ENCODE measurements at places on chromosomes 1 and 21. TPM values are rescaled to one million over a fixed set of nuclear protein-coding genes. Genes with fewer than 3 reads are reported as not detected.
A peak's percentile ranks its signal among the peaks of the same experiment; 100 is the strongest.

Gene MEX3A
- total RNA-seq: 1.2 TPM

Gene MCL1
- total RNA-seq: 247 TPM

Gene KCTD3
- total RNA-seq: 39.7 TPM

Gene FUCA1
- 35.4 TPM for total RNA-seq

Gene DYNLT4
- 0.81 TPM for total RNA-seq

Gene JAM2
- 61.0 TPM for total RNA-seq

DNA sequence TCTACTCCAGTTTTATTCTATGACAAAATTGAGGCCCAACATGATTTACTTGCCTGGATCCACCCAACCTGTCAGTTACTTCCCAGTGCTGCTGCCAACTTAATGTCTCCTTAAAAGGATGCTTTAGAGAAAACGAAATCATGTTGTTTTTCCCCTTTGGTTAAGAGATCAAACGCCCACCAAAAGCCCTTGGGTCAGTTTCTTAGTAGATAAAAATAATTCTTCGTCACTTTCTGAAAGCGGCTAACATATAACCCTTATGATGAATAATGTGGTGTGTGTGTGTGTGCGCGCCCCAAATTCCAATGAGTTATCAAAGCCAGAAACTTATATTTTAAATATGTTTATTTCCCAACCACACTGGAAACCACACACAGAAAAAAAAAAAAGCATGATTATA, 52.7 kb upstream of the LGALS8 start:
- no peaks in the 10 kb centered on the region for H3K36me3 ChIP-seq
- H3K4me3 ChIP-seq: no peak overlapping the region
- no peaks in the 10 kb centered on the region for H3K4me1 ChIP-seq
- no peaks in the 10 kb centered on the region for H3K27me3 ChIP-seq
- DNase-seq: no peak

GRCh38 chr1:1306070-1306660, 1.6 kb downstream of the ACAP3 start:
- no peaks in the 10 kb centered on the region for H3K27me3 ChIP-seq
- no peak overlapping the region for H3K4me3 ChIP-seq
- no peak for DNase-seq
- H3K27ac ChIP-seq: no peak overlapping the region
- no peaks in the 10 kb centered on the region for H3K4me1 ChIP-seq

GRCh38 chr1:31224068-31224467, 15.6 kb downstream of the NKAIN1 start:
- no peaks in the 10 kb centered on the region for H3K4me1 ChIP-seq
- no peak for DNase-seq
- H3K36me3 ChIP-seq: no peaks in the 10 kb centered on the region
- H3K27me3 ChIP-seq: no peaks in the 10 kb centered on the region

DNA sequence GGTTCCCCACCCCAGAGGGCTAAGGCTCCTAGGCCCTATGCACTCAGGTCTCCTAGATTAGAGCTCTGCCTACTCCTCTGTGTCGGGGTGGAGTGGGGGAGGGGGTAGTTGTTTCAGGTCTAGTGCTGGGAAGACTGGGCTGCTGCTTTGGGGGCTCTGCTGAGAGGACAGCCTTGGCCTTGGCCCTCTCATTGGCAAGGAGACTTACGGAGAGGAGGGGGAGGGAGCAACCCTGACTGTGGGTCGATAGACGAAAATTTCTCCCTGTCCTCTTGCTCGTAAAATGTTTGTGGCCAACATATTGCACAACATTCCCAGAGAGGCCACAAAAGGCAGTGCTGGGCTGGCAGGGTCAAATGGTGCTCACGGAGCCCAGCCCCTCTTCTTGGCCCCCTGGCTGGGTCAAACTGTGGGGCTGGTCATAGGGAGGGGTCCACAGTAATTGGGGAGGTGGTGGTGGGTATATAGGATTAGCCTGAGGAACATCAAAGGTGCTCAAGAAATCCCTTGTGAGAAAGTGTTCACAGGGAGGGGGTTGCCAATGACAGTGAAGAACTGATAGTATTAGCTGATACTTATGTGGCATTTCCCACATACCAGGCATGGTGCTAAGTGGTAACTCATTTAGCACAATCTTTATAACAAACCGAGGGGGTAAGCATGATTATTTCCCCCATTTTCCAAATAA, 8.5 kb upstream of the DMBX1 start:
- peak; percentile 28 for DNase-seq
- H3K36me3 ChIP-seq: no peaks in the 10 kb centered on the region
- H3K4me1 ChIP-seq: no peaks in the 10 kb centered on the region
- no peaks in the 10 kb centered on the region for H3K27me3 ChIP-seq
- H3K27ac ChIP-seq: no peak overlapping the region
- no peak overlapping the region for H3K4me3 ChIP-seq

DNA sequence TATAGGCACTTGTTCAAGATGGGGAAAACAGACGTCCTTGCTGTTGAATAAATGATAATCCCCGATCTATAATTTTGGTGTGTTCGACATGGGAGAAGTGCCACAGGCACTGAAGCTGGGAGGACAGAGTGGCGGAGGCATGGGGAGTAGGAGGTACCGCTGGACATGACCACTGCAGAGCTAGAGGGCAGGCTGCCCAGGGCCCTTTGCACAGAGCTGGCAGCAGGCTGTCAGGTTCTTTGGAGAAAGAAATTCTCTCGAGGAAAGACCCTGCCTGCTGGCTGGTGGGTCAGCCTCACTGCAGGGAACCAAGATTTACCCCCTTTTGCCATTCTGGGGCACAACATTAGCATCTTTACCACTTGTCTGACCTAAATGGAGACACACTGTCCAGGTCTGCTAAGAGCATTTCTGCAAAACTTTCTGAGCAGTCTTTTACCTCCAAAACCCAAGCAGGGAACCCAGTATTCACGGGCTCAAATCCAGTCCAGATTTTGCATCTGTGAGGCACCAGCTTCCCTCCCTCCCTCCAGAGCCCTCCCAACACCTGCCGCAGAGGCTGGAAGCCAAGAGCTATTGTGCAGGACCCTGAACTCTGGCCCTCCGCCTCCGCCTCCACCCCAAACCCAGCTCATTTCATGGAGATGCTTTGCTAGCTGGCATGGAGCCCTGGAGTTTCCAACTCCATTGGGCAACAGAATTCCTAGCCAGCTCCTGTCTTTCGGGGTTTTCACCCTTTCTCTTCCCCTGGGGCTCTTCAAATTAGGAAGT, 142.3 kb downstream of the PLXNA2 start:
- no peaks in the 10 kb centered on the region for H3K4me1 ChIP-seq
- H3K36me3 ChIP-seq: peaks cover 2% of the 10 kb centered on the region
- no peaks in the 10 kb centered on the region for H3K27me3 ChIP-seq
- no peak overlapping the region for H3K27ac ChIP-seq

DNA sequence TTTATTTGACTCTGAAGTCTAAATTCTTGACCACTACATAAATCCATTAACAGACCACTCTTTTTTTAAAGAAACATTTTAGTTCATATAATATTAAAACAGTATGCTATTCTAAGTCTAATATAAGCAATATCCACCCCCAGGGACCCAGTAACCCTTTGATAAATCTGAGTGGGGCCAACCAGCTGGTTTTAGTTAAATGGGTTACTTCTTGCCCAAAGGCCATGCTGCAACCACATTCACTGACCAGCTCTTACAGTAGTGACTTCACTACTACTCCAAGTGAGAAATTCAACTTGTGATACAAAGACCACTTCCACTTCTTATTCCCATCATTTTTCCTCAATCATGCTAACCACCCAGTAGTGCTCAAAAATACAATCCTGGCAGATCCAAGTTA, 20.5 kb downstream of the FUBP1 start:
- no peak overlapping the region for H3K4me3 ChIP-seq
- H3K36me3 ChIP-seq: peaks cover 10% of the 10 kb centered on the region
- DNase-seq: no peak
- H3K4me1 ChIP-seq: no peaks in the 10 kb centered on the region
- no peaks in the 10 kb centered on the region for H3K27me3 ChIP-seq
- no peak overlapping the region for H3K27ac ChIP-seq

GRCh38 chr1:181104790-181105133, 16.3 kb downstream of the IER5 start:
- peak overlapping the region; percentile 68 for H3K4me3 ChIP-seq
- peak; percentile 85 for DNase-seq
- H3K4me1 ChIP-seq: no peaks in the 10 kb centered on the region

GRCh38 chr1:81366173-81366572, 434.6 kb upstream of the ADGRL2 start:
- H3K36me3 ChIP-seq: no peaks in the 10 kb centered on the region
- H3K27me3 ChIP-seq: no peaks in the 10 kb centered on the region

DNA sequence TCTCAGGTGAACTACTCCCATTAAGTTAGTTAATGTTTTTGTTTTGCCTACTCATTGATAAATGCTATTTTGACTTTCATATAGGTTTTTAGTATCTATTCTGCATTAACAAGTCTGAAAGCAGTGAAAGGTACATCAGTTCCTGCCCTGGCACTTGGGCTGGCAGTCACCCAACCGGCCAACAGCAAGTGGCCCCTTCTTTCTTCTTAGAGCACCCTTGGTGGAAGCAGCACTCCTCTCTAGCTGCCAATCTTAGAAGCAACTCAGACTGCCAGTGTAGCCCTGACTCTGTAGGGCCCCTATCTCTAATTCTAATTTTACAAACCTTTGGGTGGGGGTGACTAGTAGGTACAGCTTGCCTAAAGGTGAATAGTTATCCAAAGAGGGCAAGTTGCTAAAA, 155.7 kb downstream of the FGGY start:
- H3K27ac ChIP-seq: no peak overlapping the region
- H3K4me3 ChIP-seq: no peak overlapping the region
- no peak for DNase-seq

GRCh38 chr1:186046437-186047211, 312.4 kb downstream of the HMCN1 start:
- no peak for DNase-seq
- H3K4me3 ChIP-seq: no peak overlapping the region
- no peaks in the 10 kb centered on the region for H3K27me3 ChIP-seq
- H3K36me3 ChIP-seq: peaks cover 4% of the 10 kb centered on the region
- H3K4me1 ChIP-seq: no peaks in the 10 kb centered on the region
- H3K27ac ChIP-seq: no peak overlapping the region

DNA sequence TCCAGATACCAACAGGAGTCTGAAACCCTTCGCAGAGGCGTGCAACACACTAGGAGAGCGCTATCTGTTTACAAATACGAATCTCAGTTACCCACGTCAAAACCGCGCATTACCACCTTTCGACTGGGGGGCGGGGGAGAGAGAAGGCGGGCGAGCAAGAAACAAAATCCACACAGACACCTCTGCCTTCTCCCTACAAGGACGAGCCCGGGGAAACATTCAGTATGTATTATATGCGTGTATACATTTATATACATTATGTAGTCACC, 722 bp downstream of the TUT4 start:
- peak overlapping the region; percentile 95 for H3K4me3 ChIP-seq
- peak overlapping the region; percentile 39 for H3K27ac ChIP-seq
- no peak for DNase-seq
- H3K4me1 ChIP-seq: peaks cover 1% of the 10 kb centered on the region
- H3K27me3 ChIP-seq: no peaks in the 10 kb centered on the region

DNA sequence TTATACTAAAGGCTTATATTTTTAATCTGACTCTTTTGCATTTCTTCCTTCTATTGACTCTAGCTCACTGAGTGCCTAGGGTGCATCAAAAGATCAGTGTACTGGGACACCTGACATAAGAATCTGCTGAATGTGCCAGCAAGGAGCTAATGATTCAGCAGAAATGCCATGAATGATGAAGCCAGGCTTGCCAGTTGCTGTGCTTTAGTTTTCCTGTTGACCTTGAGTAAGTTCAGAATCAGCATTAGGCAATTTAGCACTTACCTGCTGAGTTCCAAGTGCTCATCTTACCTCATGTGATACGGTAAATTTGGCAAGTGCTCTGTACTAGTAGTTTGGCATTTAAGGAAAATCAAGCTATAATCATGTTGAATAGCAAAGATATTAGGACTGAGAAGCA, 523.2 kb upstream of the B3GALT2 start:
- no peak overlapping the region for H3K27ac ChIP-seq
- no peaks in the 10 kb centered on the region for H3K27me3 ChIP-seq
- H3K4me1 ChIP-seq: no peaks in the 10 kb centered on the region
- H3K36me3 ChIP-seq: no peaks in the 10 kb centered on the region

Data from aorta (tissue), 5 donors.